PC-3 (cell line): ENCODE measurements at places on chromosomes 6 and 20.

DNA sequence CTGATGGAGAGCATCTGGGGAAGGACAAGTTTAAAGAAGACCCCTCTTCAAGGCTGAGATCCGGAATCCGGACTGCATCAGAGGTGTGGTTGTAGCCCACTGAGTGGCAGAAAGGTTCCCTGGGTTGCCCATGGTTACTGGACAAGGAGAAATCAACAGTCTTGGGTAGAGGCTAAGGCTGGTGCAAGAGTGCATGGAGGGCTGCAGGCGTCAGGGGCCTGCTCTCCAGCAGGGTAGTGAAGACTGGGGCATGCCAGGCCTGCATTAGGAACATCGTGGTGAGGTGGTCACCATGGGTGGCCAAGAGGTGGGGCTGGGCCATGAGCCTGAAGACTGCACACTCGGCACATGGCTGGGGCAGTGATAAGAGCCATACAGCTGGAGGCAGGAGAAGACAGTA is 91.2 kb downstream of the RNF182 start:
- H3K36me3 ChIP-seq = no peaks in the 10 kb centered on the region
- H3K4me3 ChIP-seq = no peak overlapping the region
- no peaks in the 10 kb centered on the region for H3K27me3 ChIP-seq
- peaks cover under 1% of the 10 kb centered on the region; the same call in 1 of the 2 replicates for H3K4me1 ChIP-seq
- DNase-seq = no peak
- no peak overlapping the region for H3K27ac ChIP-seq

DNA sequence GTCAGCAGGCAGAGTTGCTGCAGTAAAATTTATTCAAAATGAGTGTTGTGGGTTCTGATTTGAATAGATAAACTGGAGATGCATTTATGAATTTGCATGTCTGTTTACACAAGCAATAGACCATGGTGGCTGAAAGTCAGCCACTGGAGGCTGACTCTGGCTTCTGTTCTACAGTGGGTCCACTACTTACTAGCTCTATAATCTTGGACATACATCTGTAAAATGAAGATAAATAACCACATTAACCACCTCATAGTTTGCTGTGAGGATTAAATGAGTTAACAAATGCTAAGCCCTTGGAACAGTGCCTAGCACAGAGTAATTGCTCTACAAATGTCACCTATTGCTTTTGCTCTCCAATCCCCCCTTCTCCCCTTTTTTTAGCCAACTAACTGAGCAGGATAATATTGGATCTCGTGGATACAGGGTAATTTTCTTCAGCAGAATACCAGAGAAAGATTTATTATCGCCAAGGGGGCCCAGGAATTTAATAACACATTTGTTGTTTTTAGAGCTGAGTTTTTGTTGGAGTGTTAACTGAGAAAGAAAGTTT is 1.4 kb upstream of the PM20D2 start:
- no peak overlapping the region for H3K27ac ChIP-seq
- peak; percentile 44 for DNase-seq
- H3K27me3 ChIP-seq = no peaks in the 10 kb centered on the region
- H3K4me3 ChIP-seq = peak overlapping the region; percentile 87; the same call in 1 of the 2 replicates

- H3K4me1 ChIP-seq = peaks cover 25% of the 10 kb centered on the region
- H3K27ac ChIP-seq = peak overlapping the region; percentile 93; the same call in 1 of the 2 replicates
- no peak overlapping the region for H3K4me3 ChIP-seq
- DNase-seq = no peak
- H3K27me3 ChIP-seq = no peaks in the 10 kb centered on the region
Measured at GRCh38 chr6:158418501-158418900, 106.2 kb downstream of the TULP4 start.

DNA sequence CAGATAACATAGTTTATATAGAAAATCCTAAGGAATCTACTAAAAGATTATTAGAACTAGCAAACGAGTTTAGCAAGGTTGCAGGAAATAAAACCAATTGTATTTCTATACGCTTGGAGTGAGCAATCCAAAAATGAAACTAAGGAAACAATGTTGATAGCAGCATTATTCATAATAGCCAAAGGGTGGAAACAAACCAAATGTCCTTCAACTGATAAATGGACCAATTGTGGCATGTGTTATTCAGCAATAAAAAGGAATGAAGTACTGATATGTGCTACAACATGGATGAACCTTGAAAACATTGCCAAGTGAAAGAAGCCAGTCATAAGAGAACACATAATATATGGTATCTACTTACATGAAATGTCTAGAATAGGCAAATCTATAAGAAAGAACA is 101.0 kb upstream of the VSTM2L start:
- peaks cover 4% of the 10 kb centered on the region; the same call in 1 of the 2 replicates for H3K4me1 ChIP-seq
- H3K27ac ChIP-seq = no peak overlapping the region
- no peaks in the 10 kb centered on the region for H3K27me3 ChIP-seq
- no peak overlapping the region for H3K4me3 ChIP-seq
- peak; percentile 31 for DNase-seq
- peaks cover 12% of the 10 kb centered on the region; the same call in 1 of the 2 replicates for H3K36me3 ChIP-seq

DNA sequence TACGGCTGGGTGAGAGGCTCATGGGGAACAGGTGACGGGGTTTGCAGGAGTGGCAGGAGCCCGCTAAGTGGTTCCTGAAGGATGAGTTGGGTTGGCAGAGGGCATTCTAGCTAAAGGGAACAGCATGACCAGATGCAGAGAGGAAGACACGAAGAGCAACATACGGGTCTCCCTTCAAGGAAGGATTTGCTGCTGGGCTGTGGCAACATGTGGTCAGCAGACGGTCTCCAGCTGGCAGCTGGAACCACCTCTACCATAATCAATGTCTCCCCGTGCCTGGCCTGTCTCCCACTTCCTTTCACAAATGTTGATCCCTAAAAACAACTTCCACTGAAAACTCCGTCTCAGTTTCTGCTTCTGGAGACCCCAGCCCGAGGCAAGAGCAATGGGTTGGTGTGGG is 80.6 kb upstream of the SULF2 start:
- H3K27ac ChIP-seq = no peak overlapping the region
- H3K4me1 ChIP-seq = peaks cover 15% of the 10 kb centered on the region
- H3K27me3 ChIP-seq = no peaks in the 10 kb centered on the region
- H3K4me3 ChIP-seq = no peak overlapping the region

DNA sequence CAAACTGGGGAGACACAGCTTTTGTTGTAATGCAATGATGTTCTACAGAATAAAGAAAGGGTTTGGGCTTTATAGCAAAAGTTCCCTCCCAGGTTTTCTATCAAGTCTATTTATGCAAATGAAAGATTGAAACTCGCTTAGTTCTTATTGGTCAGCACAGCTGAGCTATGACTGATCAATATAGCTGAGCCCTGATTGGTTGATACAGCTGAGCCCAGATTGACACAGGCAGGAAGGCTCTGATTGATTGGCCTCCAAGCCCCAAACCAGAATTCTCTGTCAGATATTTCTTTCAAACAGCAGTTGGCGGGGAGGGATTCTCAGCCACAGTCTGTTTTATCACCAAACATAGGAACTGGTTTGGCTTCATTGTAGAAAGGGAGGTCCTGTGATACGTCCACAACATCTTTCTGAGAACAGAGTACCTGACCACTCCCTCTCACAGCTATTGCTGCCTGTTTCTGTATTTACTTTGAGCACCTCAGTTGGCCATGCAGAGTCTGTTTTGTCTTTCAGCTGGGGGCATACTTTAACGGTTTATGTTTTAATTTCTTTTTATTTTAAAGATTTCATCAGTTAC is 223.5 kb downstream of the PACRG start:
- no peak overlapping the region for H3K27ac ChIP-seq
- H3K36me3 ChIP-seq = no peaks in the 10 kb centered on the region
- no peaks in the 10 kb centered on the region for H3K4me1 ChIP-seq

GRCh38 chr6:92756912-92757311 is 662.4 kb downstream of the EPHA7 start:
- DNase-seq = peak; percentile 76
- H3K36me3 ChIP-seq = no peaks in the 10 kb centered on the region

DNA sequence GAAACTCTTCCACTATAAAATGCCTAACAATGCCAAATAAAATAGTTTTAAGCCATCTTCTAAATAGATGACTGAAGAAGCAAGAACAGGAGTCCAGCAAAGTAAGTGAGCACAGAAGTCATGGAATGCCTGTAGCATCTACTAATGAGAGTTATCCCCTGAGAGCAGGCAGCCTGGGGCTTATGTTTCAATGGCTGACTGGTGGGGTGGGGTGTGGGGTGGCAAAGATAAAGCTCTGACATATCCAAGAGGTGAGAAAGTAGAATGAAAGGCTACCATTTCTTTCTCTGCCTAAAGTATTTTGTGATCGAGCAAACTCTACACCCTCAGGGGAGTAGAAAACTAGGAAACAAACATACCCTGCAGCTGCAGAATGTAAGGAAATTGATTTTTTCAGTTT is 348.8 kb downstream of the TFAP2B start:
- H3K27me3 ChIP-seq = no peaks in the 10 kb centered on the region
- H3K4me1 ChIP-seq = peaks cover 6% of the 10 kb centered on the region; the same call in 1 of the 2 replicates
- H3K4me3 ChIP-seq = no peak overlapping the region
- no peak for DNase-seq
- no peak overlapping the region for H3K27ac ChIP-seq
- H3K36me3 ChIP-seq = no peaks in the 10 kb centered on the region

DNA sequence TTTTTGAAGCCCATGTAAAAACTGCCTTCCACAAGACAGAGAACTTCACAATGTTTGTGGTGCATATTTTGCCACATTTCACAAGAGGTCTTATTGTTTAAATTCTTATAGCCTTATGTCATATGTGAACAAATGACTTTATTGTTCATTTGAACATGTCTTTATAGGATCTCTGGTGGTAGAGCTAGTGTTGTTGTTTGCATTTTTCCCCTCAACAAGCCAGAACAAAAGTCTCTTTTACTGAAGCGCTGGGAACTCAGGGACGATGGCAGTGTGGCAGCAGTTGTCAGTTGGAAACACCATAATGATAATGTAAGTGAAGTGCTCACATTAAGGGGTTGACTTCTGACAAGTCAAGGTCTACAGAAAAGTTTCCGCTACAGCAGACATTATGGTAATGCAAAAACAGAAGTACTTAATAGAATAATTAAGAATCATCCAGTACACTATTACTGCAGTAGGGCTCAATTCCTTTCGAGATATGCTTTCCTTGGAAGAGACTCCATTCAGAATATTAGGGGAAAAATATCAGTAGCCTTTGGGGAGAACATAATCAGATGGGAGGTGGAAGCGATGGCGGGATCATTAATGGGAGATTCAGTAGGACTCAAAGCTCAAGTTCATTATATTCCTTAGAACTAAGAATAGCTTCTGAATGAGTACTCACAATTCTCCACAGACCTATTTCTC is 180.0 kb downstream of the GJA10 start:
- no peaks in the 10 kb centered on the region for H3K4me1 ChIP-seq
- H3K36me3 ChIP-seq = no peaks in the 10 kb centered on the region
- no peaks in the 10 kb centered on the region for H3K27me3 ChIP-seq
- no peak overlapping the region for H3K4me3 ChIP-seq
- peak; percentile 14 for DNase-seq

GRCh38 chr6:45922728-45923351 is 92.8 kb downstream of the CLIC5 start:
- no peaks in the 10 kb centered on the region for H3K36me3 ChIP-seq
- no peak overlapping the region; the same call in 1 of the 2 replicates for H3K4me3 ChIP-seq
- no peaks in the 10 kb centered on the region for H3K27me3 ChIP-seq
- DNase-seq = peak; percentile 72

GRCh38 chr6:36924131-36924530 is 30.4 kb upstream of the PI16 start:
- H3K36me3 ChIP-seq = no peaks in the 10 kb centered on the region; the same call in 1 of the 2 replicates
- DNase-seq = no peak
- peaks cover 16% of the 10 kb centered on the region for H3K4me1 ChIP-seq
- no peak overlapping the region for H3K4me3 ChIP-seq
- H3K27me3 ChIP-seq = no peaks in the 10 kb centered on the region

- no peaks in the 10 kb centered on the region for H3K36me3 ChIP-seq
- H3K4me1 ChIP-seq = no peaks in the 10 kb centered on the region
- H3K4me3 ChIP-seq = no peak overlapping the region
- no peak overlapping the region for H3K27ac ChIP-seq
- DNase-seq = no peak
- H3K27me3 ChIP-seq = no peaks in the 10 kb centered on the region
Measured at GRCh38 chr6:89443658-89444057, 10.7 kb downstream of the ANKRD6 start.

GRCh38 chr6:42547407-42548329 is 16.2 kb upstream of the UBR2 start:
- no peaks in the 10 kb centered on the region for H3K36me3 ChIP-seq
- H3K27ac ChIP-seq = no peak overlapping the region
- DNase-seq = peak; percentile 84
- no peaks in the 10 kb centered on the region for H3K27me3 ChIP-seq
- H3K4me3 ChIP-seq = peak overlapping the region; percentile 67

DNA sequence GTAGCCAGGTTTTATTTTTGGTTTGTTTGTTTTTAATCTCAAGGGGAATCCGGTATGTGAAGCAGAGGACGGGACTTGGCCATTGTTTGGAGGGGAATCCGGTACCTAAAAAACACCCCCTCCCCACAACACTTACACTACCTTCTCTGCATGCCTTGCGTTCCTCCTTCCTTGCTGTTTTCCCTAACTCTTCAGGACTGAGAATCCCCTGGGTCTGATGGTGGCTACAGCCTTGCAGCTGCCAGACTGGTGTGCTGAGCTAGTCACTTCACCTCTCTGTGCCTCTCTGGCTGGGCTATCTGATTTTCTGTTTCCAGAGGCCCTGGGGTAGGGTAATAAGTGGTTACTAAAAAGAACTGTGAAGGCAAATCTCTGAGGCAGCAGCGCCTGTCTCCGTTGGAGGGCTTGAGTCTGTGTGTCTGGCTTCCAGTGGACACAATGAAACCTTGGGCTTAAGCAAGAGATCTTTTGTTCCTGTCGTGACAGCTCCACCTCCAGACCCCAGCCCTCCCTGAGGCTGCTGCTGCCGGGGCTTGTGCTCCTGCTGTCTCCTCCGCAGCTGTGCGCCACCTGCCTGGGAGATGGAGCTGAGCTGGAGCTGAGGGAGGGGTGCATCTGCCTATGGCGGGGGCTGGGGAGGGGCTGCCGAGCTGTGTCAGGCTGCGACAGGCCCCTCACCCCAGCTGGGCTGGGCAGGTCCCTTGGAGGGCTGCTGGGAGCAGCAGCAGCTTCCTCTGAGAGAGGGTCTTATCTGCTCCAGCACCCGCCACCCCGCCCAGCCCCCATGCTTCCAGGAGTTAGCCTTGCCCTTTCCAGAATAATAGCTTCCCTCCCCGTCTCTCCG is 65.8 kb upstream of the CCDC167 start:
- H3K4me3 ChIP-seq = peak overlapping the region; percentile 17; the same call in 1 of the 2 replicates
- H3K27ac ChIP-seq = no peak overlapping the region
- no peaks in the 10 kb centered on the region for H3K27me3 ChIP-seq
- H3K36me3 ChIP-seq = no peaks in the 10 kb centered on the region
- H3K4me1 ChIP-seq = no peaks in the 10 kb centered on the region
- DNase-seq = no peak
